Naive thymus-derived CD4-positive, alpha-beta T cell (primary cell): ENCODE measurements at places on chromosomes 11 and 22.

- DNase-seq: no peak
Observed at GRCh38 chr11:78731027-78731426, 156.4 kb upstream of the NARS2 start.

DNA sequence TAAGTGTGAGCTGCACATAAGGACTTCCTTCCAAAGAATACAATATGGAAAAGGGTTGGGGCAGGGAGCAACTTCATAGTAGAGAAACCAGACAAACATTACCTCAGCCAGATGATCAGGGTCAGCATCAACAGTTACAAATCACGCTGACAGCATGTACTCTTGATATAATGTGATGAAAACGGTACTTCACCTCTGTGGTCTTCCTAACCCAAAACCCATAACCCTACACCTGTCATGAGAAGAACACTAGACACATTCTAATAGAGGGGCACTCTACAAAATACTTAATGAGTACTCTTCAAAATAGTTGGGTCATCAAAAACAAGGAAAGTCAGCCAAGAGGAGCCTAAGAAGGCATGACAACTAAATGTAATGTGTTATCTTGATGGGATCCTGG is 43.9 kb downstream of the RRAS2 start:
- no peak for DNase-seq

GRCh38 chr11:68040957-68041591 is 2.2 kb downstream of the TCIRG1 start:
- no peak for DNase-seq

GRCh38 chr11:662689-663274 is 25.7 kb downstream of the DRD4 start:
- peak; percentile 31 for DNase-seq

DNA sequence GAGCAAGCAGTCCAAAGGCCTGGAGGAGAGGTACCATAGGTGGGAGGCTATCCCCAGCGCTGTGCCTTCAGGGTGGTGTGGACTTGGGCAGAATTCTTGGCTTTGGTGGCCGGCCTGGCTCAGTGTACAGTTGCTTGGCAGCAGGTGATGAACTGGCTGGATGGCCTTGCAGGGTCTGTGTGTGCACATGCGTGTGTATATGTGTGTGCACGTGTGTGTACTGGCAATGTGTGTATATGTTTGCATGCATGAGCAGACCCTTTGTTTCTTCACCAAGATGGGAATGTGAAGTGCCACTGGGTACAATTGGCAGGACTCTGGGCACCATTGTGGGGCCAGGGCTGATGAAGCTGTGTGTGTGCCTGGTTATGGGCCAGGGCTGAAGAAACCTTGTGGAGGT is 53.0 kb downstream of the CEP164 start:
- no peak for DNase-seq

GRCh38 chr11:111714522-111714921 is 51.7 kb downstream of the PPP2R1B start:
- DNase-seq: no peak

- no peak for DNase-seq
Observed at GRCh38 chr11:82675838-82676237, 57.8 kb downstream of the FAM181B start.

GRCh38 chr11:110782616-110783015 is 70.4 kb upstream of the ARHGAP20 start:
- DNase-seq: no peak

GRCh38 chr22:20600137-20600673 is 92.8 kb downstream of the MED15 start:
- no peak for DNase-seq

- DNase-seq: peak; percentile 84
Observed at GRCh38 chr11:129814244-129815014, 1.2 kb upstream of the TMEM45B start.

DNA sequence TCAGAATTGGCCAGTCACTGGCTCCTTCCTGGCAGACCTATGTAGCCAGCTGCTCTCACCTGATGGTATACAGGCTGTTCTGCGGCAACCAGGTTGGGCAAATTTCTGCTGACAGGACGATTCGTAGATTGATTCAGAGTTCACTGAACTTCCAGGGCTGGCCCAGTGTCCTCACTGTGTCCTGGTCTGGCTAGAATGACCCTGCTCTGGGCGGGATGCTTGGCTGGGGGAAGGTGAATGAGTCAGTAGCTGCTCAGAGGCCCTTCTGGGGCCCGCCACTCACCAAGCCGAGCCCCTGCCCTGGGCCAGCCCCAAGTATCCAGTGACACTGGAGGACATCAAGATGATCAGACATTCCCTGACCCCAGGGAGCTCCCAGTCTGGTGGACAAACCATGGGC is 62.9 kb upstream of the WNT11 start:
- no peak for DNase-seq

- no peak for DNase-seq
Observed at GRCh38 chr11:92941676-92942571, 27.5 kb upstream of the MTNR1B start.

DNA sequence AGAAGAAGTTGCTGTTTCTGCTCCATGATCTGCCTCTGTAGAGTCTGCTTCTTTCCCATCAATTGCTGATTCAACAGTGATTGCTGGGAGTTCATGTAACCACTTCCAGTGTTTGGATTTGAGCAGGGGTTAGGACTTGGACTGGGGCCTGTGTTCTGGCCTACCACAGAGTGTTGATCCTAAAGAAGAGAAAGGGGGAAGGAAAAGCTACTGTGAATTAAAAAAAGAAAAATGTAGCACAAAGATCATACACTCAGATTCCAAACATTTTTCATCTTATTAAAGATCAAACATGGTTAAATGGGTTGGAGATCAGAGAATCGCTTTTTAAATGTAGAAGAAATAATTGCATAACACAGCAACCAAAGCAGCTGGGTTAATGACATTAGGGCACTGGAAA is 67.6 kb upstream of the MTMR2 start:
- DNase-seq: no peak
